ENCODE measurements at places on chromosomes 7 and 10.

DNA sequence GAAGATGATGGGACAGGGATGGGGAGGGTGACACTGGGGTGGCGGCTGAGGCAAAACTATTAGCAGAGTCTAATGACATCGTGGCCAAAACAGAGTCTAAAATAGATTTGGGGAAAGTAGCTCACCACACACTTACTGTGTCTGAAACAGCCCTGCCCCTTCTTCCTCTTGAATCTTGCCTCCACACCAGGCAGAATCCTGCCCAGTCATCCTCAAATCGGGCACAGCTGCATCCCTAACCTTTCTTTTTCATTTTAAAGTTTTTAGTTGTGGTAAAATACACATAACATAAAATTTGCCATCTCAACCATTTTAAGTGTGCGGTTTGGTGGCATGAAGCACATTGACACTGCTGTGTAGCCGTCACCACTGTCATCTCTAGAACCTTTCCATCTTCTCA, 90.0 kb downstream of the PRKAG2 start:
- no peak for DNase-seq

- no peak for DNase-seq
Measured at GRCh38 chr7:142948603-142949002, 9.3 kb downstream of the LLCFC1 start.

DNA sequence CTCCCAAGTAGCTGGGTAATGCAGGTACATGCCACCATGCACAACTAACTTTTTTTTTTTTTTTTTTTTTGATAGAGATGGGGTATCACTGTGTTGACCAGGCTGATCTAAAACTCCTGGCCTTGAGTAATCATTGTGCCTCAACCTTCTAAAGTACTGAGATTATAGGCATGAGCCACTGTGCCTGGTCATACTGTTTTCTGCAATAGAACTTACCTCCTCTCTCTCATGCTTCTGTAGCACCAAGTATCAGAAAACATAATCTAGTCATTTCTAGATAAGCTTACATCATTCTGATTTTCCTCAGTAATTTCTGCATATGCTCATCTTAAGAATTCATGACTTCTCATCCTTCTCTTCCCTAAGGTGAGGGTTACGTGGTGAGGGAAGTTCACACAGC, 210.0 kb downstream of the IMMP2L start:
- DNase-seq, result no peak

GRCh38 chr10:24027107-24027506, 181.8 kb upstream of the KIAA1217 start:
- DNase-seq, result no peak

DNA sequence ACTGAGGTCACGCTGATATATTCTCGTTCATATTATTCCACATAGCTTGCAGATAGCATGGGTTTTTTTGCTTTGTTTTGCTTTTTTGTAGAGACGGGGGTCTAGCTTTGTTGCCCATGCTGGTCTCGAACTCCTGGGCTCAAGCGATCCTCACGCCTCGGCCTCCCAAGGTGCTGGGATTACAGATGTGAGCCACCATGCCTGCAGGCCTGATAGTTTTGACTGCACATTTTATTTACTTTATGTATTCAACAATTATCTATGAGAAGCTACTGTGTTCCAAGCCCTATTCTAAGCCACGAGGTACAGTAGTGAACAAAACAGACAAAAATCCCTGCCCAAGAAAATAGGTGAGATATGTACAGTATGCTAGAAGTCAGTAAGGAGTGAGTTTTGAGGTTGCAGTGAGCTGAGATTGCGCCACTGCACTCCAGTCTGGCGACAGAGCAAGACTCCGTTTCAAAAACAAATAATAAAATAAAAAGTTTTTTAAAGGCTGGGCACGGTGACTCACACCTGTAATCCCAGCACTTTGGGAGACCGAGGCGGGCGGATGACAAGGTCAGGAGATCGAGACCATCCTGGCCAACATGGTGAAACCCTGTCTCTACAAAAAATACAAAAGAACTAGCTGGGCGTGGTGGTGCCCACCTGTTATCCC, 1.3 kb upstream of the YWHAG start:
- DNase-seq, result no peak

DNA sequence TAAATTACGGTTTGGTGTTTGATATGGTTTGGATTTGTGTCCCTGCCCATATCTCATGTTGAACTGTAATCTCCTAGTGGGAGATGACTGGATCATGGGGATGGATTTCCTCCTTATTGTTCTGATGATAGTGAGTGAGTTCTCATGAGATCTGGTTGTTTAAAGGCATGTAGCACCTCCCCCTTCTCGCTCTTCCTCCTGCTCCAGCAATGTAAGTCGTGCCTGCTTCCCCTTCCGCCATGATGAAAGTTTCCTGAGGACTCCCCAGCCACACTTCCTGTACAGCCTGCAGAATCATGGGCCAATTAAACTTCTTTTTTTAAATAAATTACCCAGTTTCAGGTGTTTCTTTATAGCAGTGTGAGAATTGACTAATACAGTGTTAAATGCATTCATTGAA, 116.6 kb downstream of the DOCK4 start:
- no peak for DNase-seq

GRCh38 chr10:78829565-78829964, 239.2 kb upstream of the ZMIZ1 start:
- no peak for DNase-seq

DNA sequence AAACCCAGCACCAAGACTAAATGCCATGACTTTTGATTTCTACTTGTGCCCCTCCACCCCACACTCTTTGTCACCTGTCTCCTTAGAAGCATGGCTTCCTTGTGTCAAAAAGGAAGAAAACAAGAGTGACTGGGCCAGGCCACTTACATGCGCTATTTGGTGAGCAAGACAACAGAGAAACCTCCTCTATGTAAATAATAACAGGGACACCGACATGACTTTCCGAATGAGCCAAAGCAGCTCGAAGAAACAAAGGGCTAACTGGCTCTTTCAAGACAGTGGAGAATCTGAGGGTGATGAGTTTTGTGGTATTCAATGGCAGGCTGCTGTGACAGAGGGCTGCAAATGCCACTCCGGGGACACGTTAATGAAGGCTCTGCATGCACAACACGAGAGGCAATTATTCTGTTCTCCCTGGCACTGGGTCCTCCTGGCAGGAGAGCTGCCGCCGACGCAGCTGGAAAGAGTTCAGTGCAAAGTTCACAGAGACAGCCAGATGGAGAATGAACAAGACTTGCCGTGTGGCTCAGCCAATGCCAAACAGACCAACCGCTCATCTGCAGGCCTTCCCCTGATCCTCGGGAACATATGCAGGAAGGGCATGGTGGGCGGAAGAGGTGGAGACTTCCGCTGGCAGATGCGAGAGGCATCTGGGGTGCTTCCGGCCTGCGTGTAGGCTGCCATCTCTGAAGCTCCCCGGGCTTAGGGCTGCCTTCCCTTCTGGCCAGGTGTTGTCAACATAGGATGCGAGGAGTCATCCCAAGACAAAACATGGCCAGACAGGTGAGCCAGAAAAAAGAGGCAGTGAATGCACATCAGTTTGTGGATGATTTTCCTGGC, 59.1 kb upstream of the SMNDC1 start:
- no peak for DNase-seq

DNA sequence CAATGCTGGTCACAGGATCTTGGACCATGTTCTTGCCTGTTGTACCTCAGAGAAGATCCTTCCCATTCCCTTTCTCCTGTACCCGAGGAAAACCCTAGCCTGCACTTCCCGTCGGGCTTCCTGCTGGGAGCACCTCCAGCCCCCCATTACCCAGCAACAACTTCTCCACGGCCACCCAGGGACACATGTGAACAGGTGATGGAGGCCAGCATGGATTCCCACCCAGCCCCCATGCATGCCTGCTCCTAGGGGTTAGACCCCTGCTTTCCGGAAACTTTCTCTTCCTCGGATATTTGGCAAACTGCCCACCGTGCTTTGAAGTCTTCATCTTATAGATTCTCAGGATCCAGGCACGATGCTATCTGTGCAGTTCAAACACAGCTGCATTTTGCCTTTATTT, 67.3 kb downstream of the CALML3 start:
- no peak for DNase-seq

- DNase-seq, result no peak
Measured at GRCh38 chr10:14556285-14556956, 218.3 kb downstream of the FAM107B start.

DNA sequence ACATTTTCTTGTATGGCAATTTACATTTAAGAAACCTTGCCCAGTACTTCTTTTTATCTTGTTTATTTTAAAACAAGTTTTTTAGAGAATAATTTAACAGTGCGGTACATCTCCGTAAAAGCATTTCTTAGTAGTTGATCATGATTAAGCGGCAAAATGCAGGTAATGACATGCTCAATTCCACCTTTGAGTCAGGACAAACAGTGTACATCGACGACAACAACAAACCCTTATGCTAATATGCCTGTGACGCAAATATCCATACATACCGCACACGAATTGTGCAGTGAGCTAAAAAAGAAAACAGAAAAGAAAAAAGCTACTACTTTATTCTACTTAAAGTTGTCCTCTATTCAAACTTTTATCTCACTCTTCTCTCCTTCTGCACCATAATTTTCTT, 1.9 kb downstream of the MAGI2 start:
- DNase-seq, result no peak

- no peak for DNase-seq
Measured at GRCh38 chr10:4633186-4633585, 192.8 kb upstream of the AKR1E2 start.

GRCh38 chr10:123891144-123892071, at the start of gene CPXM2:
Gene CPXM2, minus strand, starts transcription at chr10:123891807. Its CDS starts 148 bp downstream, at chr10:123891659.
- DNase-seq, result no peak

GRCh38 chr7:128356546-128357216, 4.8 kb downstream of the PRRT4 start:
- no peak for DNase-seq

GRCh38 chr10:26378861-26379294, 59.3 kb upstream of the APBB1IP start:
- DNase-seq, result no peak

DNA sequence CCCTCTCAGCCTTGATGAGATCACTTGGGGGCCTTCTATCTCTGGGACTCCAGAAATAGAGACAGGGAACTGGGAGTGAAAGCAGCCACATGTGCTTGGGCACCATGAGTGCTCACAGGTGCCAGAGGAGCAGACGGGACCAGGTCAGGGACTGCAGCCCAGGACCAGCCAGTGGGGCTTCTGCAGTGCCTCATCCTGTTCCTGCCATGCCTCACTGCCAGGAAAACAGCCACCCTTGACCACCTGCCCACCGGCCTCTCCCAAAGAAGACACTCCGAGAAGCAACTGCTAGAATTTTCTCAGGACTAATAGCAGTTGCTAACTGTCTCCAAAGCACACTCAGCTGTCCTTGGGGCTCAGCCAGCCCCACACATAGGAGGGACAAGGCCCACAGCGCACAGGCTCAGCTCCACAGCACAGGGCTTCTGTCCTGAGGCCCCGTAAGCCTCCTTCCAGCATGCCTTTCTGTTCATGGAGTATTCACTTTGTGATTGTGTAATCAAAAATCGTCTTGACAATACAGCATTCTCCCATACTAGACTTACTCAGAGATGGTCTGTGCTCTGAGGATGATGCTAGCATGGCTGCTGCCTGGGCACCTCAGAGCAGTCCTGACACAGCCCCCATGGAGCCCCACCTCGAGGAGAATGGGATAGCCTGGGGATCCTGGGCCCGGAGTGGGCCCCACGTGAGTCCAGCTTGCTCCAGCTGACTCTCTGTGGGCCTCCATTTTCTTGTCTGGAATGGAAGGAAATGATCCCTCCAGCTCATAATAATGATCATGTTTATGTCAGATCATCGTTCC, 115.7 kb upstream of the RET start:
- DNase-seq, result no peak

DNA sequence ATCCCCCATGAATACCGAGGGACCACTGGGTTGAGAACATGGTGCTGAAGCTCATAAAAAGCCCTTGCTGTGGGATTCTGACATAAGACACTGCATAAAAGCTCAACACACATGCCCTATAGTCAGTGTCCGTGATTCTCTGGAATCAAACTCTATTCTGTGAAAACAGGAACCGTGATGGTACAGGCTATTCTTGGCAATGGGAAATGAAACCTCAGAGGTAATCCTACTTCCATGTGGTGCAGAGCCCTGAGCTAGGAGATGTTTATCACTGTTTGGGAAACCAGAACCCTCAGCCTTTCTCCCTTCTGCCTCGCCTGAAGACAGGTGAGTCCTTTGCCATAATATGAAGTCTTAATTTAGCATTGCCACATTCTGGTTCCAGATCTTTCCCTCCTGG, 80.8 kb upstream of the PRSS1 start:
- no peak for DNase-seq

- peak; percentile 37 for DNase-seq
Measured at GRCh38 chr10:124153023-124153826, 59.8 kb upstream of the CHST15 start.

GRCh38 chr10:10361301-10361885, 656.3 kb upstream of the CELF2 start:
- no peak for DNase-seq

DNA sequence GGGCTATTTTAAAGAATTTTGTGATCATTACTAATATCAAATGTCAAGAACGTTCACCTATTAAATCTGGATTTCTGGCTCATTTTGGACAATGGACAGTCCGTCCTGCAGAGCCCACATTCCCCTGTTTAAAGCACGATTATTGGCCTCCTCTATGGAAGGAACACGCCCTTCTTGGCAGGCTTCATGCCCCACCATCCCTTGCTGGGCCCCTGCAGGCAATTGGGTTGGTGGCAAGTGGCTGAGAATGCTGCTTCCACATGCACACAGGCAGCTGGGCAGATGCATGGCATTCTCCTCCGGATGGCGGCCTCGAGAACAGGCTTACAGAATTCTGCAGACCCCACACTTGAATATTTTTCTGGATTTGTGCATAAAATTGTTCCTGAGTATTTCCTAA, 305.8 kb upstream of the MKI67 start:
- no peak for DNase-seq

DNA sequence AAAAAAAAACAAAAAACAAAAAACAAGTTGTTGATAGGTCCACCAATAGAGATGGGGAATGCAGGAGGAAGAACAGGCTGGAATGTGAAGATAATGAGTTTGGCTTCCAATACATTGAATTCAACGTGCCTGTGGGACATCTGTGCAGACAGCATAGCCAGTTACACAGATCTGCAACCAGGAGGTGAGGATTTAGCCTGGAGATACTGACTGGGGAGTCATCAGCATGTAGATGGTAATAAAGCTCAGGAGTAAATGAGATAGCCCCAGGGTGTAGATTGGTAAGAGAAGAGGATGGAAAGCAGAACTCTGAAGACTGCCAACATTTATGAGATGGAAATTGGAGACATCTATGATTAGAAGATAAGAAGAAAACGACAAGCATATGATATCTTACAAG, 4.7 kb upstream of the TRIM8 start:
- no peak for DNase-seq

All from esophagus squamous epithelium (tissue), 5 donors.